ENCODE measurements at places on chromosomes 5 and 9.

- peak; percentile 84 for DNase-seq
Observed at GRCh38 chr9:125536167-125536772, 170.7 kb downstream of the MAPKAP1 start.

DNA sequence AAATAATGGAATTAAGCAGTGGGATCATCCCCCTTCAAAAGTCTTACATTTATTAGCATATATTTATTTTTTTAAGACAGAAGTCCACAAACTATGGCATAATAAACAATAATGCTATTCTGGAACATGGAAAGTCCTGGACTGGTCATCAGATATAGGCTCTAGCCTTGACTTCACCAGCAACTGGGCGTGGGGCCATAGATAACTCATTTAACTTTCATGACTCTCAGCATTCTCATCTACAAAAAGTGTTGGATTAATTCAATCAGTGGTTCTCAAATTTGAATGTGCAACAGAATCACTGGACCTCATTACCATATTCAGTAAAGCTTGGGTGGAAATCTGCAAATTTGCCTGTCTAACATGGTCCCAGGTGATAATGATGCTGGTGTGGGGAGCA, 253.8 kb downstream of the FBXL7 start:
- DNase-seq = no peak

DNA sequence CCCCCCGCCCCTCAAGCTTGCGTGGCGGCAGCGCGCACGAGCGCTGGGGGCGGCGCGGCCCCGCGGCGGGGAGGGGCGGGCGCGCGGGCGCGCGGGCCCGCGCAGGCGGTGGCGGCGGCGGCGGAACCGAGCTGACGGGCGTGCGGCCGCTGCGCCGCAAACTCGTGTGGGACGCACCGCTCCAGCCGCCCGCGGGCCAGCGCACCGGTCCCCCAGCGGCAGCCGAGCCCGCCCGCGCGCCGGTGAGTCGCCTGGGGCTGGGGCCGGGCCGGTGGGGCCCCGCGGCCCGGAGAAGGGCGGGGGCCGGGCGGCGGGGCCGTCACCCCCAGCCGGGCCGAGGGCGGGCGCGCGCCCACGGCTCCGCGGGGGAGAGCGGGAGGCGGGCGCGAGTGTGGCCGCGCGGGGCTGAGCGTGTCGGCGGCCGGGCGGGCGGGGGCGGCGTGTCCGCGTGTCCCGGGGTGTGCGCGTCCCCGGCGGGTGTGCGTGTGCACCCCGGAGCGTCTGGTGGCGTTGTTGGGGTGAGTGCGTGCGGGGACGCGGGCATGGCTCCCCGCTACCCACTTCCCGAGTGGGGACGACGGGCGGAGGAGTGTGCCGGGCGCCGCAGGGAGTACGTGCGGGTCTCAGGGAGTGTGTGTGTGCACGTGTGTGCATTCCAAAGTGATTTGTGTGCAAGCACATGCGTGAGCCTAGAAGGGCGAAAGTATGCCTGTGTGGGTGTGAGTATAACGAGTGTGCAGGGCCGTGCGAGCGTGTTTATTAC, at the start of gene NEK6:
NEK6 (plus strand) TSS at position 106 of the 763 bp plus-strand sequence. CDS start 44,016 bp downstream, outside the sequence.
- DNase-seq = peak; percentile 62

GRCh38 chr9:118635416-118635815, 733.8 kb downstream of the BRINP1 start:
- no peak for DNase-seq

DNA sequence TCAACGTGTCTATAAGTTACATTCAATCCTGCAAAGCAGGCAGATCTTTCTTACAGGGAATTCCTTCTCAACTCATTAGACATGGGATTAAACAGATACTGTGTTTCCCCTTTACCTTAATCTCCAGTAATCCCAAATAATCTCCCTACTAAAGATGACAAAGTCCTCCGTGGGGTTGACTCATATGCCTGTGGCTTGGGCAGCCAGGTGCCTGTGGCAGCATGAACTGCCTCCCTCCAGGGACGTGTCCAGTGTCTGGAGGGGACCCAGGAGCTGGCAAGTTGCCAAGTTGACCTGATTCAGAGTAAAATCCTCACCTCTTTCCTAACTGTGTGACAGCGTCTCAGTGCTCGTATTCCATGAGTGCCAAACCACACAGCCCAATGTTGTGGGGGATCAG, 94.6 kb upstream of the PTCH1 start:
- DNase-seq = no peak

DNA sequence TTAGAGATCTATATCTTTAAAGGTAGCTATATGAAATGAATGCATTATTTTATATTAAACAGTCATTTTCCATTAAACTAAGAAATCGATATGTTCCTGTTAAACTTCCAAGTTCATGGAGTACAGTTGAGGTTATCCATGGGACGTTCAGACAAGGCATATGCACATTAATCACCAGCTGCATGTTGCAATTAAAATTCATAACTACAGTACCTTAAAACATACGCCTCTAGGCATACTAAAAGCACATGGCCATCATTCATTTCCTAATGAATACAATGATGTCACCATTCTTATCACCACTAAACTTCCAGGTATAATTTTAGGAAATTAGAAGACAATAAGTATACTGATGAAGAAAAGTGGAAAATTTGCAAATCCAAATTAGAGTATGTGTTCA, 174.3 kb downstream of the CDH12 start:
- DNase-seq = peak; percentile 65
